ENCODE measurements at places on chromosomes 13 and 19.

DNA sequence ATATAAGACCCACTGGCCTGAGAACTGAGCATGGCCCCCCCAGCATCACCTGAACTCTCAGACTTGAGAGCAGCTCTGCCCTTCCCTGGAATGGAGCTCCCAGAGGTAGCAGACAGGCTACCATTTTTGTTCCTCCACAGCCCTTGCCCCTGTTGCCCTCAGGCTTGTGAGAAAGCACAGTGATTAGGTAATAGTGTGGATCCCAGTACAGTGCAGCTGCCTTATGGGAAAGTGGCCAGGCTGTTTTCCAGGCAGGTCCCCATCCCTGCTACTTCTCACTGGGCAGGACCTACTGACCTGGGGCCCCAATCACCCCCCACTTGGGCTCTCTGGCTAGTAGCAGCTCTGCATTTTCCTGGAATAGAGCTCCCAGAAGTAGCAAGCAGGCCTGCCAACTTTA, 834.0 kb downstream of the DACH1 start:
- no peak for DNase-seq

GRCh38 chr13:52067237-52067636, 42.7 kb downstream of the UTP14C start:
- no peak for DNase-seq

GRCh38 chr13:34681405-34681955, 260.6 kb upstream of the NBEA start:
- DNase-seq: no peak

DNA sequence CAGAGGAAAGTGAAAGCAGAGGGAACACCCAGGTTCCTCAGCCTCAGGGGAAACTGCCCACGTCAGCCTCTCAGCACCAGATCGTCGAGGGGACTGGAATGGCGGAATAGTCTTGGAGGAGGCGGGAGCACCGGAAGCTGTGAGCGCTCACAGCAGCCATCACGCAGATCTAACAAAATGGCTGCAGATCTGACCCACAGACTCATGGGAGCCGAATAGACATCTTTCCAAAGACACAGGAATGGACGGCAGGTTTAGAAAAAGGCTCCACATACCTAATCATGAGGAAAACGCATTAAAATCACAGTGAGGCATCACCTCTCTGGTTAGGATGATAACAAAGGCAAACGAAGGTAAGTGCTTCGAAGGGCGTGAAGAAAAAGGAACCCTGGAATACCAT, 11.8 kb upstream of the LILRA2 start:
- DNase-seq: no peak

GRCh38 chr19:56141417-56141993, 418 bp downstream of the ZNF444 start:
- DNase-seq: no peak

GRCh38 chr13:47310401-47310800, 413.5 kb upstream of the HTR2A start:
- peak; percentile 29 for DNase-seq

Measured in renal cortical epithelial cell (primary cell).